ENCODE measurements at places on chromosomes 3 and 15. TPM values are rescaled to one million over a fixed set of nuclear protein-coding genes. Genes with fewer than 3 reads are reported as not detected.
A peak's percentile ranks its signal among the peaks of the same experiment; 100 is the strongest.

GRCh38 chr3:30356866-30357753 is 249.3 kb upstream of the TGFBR2 start:
- peak; percentile 32 for DNase-seq
- no peaks in the 10 kb centered on the region for H3K36me3 ChIP-seq
- no peaks in the 10 kb centered on the region for H3K27me3 ChIP-seq
- H3K4me1 ChIP-seq: peaks cover 70% of the 10 kb centered on the region

DNA sequence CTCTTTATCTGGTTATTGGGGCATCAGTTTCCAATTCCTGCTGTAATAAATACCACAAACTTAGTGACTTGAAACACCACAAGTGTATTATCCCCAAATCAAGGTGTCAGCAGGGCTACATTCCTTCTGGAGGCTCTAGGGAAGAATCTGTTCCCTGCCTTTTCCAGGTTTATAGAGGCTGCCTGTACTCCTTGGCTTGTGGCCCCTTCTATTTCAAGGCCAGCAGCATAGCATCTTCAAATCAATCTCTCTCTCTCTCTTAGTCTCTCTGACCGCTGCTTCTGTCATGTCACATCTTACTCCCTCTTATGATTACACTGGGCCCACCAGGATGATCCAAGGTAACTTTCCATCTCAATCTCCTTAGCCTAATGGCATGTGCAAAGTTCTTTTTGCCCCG is 44.9 kb upstream of the CA12 start:
- no peak overlapping the region for H3K4me3 ChIP-seq
- no peaks in the 10 kb centered on the region for H3K27me3 ChIP-seq
- no peaks in the 10 kb centered on the region for H3K4me1 ChIP-seq
- DNase-seq: no peak
- no peak overlapping the region for H3K27ac ChIP-seq
- peaks cover 10% of the 10 kb centered on the region for H3K36me3 ChIP-seq

GRCh38 chr3:117651246-117651645 is 941.7 kb downstream of the TUSC7 start:
- H3K27ac ChIP-seq: no peak overlapping the region
- H3K27me3 ChIP-seq: no peaks in the 10 kb centered on the region
- no peaks in the 10 kb centered on the region for H3K36me3 ChIP-seq
- no peak overlapping the region for H3K4me3 ChIP-seq
- no peak for DNase-seq

DNA sequence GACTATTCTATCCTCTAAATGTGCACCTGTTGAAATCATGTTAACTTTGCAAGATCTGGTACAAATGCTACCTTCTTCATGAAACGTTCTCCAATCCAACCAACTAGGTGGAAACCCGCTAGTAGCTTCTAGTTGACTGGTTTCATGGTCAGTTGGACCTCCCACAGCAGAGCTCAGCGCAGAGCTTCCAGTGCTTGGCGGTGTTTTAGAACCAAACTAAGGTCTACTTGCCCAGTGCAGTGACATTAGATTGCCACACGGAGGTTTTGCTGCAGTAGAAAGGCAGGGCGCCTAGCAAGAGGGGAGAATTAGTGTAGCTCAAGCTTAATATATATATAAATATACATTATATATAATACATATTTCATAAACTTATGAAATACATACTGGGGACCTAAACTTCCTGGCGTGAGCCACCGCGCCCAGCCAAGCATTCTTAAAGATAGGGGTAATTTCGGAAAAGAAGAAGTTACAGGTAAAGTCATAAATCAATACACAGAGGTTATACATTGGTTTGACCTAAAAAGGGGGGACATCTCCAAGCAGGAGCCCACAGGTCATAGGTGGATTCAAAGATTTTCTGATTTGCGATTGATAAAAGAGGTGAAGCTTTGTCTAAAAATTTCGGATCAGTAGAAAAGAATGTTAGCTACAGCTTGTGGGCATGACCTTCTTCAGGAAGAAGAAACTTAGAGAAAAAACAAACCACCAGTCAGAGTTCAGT is 2.1 kb upstream of the OXSR1 start:
- no peak overlapping the region for H3K27ac ChIP-seq
- H3K36me3 ChIP-seq: peaks cover 21% of the 10 kb centered on the region
- DNase-seq: no peak
- 0 out of 2 replicates have a peak overlapping the region, but pooled peaks have one; percentile 95 for H3K4me3 ChIP-seq
- peaks cover 4% of the 10 kb centered on the region for H3K27me3 ChIP-seq
- H3K4me1 ChIP-seq: peaks cover 30% of the 10 kb centered on the region

GRCh38 chr3:141012571-141012970 is 38.6 kb upstream of the SPSB4 start:
- no peak for DNase-seq
- H3K4me3 ChIP-seq: no peak overlapping the region
- peaks cover under 1% of the 10 kb centered on the region for H3K36me3 ChIP-seq
- H3K27me3 ChIP-seq: peaks cover 3% of the 10 kb centered on the region
- no peaks in the 10 kb centered on the region for H3K4me1 ChIP-seq

DNA sequence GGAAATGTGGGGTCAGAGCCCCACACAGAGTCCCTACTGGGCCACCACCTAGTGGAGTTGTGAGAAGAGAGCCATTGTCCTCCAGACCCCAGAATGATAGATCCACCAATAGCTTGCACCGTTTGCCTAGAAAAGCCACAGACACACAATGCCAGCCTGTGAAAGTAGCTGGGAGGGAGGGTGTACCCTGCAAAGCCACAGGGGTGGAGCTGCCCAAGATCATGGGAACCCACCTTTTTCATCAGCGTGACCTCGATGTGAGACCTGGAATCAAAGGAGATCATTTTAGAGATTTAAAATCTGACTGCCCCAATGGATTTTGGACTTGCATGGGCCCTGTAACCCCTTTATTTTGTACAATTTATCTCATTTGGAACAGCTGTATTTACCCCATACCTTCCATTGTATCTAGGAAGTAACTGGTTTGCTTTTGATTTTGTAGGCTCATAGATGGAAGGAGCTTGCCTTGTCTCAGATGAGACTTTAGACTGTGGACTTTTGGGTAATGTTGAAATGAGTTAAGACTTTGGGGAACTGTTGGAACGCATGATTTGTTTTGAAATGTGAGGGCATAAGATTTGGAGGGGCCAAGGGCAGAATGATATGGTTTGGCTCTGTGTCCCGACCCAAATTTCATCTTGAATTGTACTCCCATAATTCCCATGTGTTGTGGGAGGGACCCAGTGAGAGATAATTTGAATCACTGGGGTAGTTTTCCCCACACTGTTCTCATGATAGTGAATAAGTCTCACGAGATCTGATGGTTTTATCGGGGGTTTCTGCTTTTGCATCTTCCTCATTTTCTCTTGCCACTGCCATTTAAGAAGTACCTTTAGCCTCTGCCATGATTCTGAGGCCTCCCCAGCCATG is 49.0 kb downstream of the CD200 start:
- H3K36me3 ChIP-seq: no peaks in the 10 kb centered on the region
- H3K27me3 ChIP-seq: no peaks in the 10 kb centered on the region
- no peak overlapping the region for H3K4me3 ChIP-seq
- H3K27ac ChIP-seq: no peak overlapping the region
- H3K4me1 ChIP-seq: peaks cover 22% of the 10 kb centered on the region

GRCh38 chr3:171873580-171873979 is 30.4 kb downstream of the TMEM212 start:
- peak; percentile 75 for DNase-seq
- peaks cover 63% of the 10 kb centered on the region for H3K4me1 ChIP-seq
- H3K27ac ChIP-seq: peak overlapping the region; percentile 84
- peak overlapping the region; percentile 58 for H3K4me3 ChIP-seq
- no peaks in the 10 kb centered on the region for H3K27me3 ChIP-seq

- H3K4me3 ChIP-seq: no peak overlapping the region
- no peaks in the 10 kb centered on the region for H3K36me3 ChIP-seq
- no peak for DNase-seq
- H3K27ac ChIP-seq: no peak overlapping the region
- no peaks in the 10 kb centered on the region for H3K27me3 ChIP-seq
Measured at GRCh38 chr3:173789530-173790162, 392.1 kb downstream of the NLGN1 start.

GRCh38 chr3:177792311-177793030 is 595.2 kb upstream of the TBL1XR1 start:
- H3K27ac ChIP-seq: peak overlapping the region; percentile 55
- peak overlapping the region; percentile 22 for H3K4me3 ChIP-seq
- H3K36me3 ChIP-seq: peaks cover 21% of the 10 kb centered on the region

DNA sequence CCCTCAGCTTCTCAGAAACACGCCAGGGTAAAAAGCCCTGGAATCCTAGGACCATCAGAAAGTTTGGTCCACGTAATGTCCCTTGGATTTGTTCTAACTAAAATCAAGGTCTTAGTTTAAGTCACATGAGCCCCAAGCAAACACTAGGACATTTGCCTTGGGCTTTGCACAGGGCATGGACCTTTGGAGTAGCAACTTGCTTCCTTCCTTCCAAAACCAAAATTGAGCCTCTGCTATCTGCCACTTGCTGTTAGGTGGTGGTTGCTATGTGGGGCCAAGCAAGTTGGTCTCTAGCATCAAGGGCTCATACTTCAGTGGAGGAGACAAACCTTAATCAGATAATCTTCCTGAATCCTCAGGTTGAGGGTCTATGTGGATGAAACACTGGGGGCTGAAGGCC is 4.0 kb upstream of the DAG1 start:
- DNase-seq: no peak
- no peak overlapping the region for H3K27ac ChIP-seq
- H3K27me3 ChIP-seq: no peaks in the 10 kb centered on the region

GRCh38 chr3:106232956-106233355 is 364.1 kb upstream of the CBLB start:
- H3K4me3 ChIP-seq: no peak overlapping the region
- H3K36me3 ChIP-seq: peaks cover 6% of the 10 kb centered on the region
- H3K27me3 ChIP-seq: no peaks in the 10 kb centered on the region
- peaks cover 38% of the 10 kb centered on the region for H3K4me1 ChIP-seq
- H3K27ac ChIP-seq: peak overlapping the region; percentile 45

- peaks cover 40% of the 10 kb centered on the region for H3K27me3 ChIP-seq
- peak overlapping the region; percentile 62 for H3K27ac ChIP-seq
- no peak for DNase-seq
Measured at GRCh38 chr15:67199391-67199790, 55.1 kb downstream of the AAGAB start.

GRCh38 chr3:30786365-30786764 is 108.1 kb downstream of the GADL1 start:
- H3K27ac ChIP-seq: no peak overlapping the region
- DNase-seq: no peak
- peaks cover 13% of the 10 kb centered on the region for H3K27me3 ChIP-seq
- H3K4me3 ChIP-seq: no peak overlapping the region
- H3K4me1 ChIP-seq: no peaks in the 10 kb centered on the region

ROBO1 gene
- total RNA-seq: 51.3 TPM

EEF1AKMT4 gene
- total RNA-seq: 5.6 TPM

CCK gene
- total RNA-seq: not detected

C3orf70 gene
- 0.14 TPM for total RNA-seq

SLC35A5 gene
- 35.7 TPM for total RNA-seq

NDUFB4 gene
- 190 TPM for total RNA-seq

Data from HFFc6 (cell line).